ENCODE measurements at places on chromosomes 3 and 15.

- no peak for DNase-seq
Observed at GRCh38 chr3:7847021-7847420, 654.6 kb upstream of the LMCD1 start.

GRCh38 chr3:66449411-66449974 lies 51.3 kb downstream of the LRIG1 start:
- no peak for DNase-seq

DNA sequence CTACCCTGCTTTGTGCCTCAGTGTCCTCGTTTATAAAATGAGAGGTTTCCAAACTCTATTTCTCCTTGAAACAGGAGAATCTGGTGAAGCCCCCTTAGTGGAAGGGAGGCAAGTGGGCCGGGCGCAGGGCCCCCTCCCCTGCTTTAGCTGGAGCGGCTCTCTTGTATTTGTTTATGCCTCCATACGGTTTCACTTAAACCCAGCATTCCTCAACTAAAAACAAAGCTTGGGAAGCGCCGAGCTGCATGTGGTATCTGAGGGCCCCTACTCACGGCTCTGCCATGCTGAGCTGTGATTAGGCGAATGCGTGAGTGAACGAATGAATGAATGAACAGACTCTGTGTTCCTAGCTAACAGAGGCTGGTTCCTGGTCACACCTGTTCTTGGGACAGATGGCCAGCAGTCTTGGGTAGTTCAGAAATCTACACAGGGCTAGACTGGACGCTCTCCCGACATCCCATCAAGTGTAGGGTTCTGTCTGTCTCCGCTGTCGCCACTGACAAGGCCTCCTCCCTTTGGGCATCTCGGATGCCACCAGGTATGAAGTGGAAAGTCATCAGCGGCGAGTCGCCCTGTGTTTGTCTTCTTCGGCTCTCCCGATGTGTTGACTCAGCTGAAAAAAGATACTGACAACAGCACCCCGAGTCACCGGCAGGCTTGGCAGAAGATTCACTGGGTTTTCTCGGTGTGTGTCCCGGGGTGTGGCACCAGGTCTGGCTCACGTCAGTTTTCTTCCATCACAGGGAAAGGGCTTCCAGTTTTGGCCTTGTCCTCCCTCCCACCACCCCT lies 42.4 kb upstream of the VPS8 start:
- no peak for DNase-seq

- DNase-seq: no peak
Observed at GRCh38 chr3:167887096-167887495, 151.6 kb downstream of the SERPINI1 start.

Measured in mesothelial cell of epicardium (in vitro differentiated cells).